RPMI8226 (cell line): ENCODE measurements at places on chromosomes 5 and 9.

- DNase-seq, result no peak
These were observed 7.7 kb downstream of the AQP3 start for GRCh38 chr9:33439731-33440130.

DNA sequence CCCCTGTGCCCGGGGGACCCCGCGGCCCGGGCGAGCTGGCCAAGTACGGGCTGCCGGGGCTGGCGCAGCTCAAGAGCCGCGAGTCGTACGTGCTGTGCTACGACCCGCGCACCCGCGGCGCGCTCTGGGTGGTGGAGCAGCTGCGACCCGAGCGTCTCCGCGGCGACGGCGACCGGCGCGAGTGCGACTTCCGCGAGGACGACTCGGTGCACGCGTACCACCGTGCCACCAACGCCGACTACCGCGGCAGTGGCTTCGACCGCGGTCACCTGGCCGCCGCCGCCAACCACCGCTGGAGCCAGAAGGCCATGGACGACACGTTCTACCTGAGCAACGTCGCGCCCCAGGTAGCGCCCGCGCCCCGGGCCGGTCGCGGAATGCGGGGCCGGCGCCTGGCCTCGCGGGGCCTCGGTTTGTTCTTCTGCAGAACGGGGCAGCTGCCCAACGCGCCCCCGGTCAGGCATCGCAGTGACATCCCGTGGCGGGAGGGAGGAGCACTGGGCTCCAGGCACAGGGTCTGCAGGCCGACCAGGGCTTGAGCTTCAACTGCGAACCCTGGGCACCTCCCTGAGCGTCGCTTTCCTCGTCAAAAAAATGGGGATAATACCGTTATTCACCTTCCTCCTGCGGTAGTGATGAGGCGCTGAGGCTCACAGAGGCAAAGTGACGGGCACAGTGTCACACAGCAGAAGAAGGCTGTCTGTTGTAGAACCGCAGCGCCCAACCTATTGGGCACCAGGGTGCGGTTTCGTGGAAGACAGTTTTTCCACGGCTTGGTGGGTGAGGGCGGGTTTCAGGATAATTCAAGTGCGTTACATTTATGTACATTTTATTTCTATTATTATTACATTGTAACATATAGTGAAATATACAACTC lies 777 bp downstream of the ENDOG start:
- peak; percentile 75 for DNase-seq

DNA sequence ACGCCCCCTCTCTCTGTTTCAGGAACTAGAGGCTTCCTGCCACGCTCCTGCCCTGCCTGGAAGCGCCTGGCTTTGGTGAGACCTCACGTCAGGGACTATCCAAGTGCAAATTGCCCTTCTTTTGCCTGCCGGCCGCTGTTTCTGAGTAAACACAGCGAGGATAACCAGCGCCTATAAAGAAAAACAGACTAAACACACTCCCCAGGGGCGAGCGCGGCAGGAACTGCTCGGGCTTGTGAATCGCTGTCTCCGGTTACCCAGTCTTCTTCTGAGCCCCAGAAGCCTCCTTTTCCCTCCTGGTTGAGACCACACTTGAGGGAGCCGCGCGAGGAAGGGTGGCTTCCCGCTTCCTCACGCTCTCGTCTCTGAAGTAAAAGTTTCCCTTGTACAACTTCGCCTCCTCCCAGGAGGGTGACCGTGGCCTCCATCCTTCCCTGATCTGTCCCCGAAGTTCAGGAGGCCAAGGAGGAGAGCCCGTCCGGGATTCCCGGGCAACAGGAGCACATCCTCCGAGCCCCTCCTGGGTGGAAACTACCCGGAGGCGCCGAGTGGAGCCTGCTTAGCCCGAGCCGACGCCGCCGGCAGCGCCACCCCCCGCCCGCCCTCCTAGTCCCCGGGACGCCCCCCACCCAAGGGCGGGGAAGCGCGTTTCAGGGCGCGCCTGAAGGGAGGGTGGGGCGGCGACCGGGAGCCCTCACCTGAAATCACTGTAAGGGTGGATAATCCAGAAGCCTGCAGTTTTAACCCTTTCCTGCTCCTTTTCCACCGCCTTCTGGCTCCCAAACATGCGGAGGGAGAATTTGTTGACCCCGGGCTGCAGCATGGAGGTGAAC lies 993 bp downstream of the HCN1 start:
- DNase-seq, result no peak

DNA sequence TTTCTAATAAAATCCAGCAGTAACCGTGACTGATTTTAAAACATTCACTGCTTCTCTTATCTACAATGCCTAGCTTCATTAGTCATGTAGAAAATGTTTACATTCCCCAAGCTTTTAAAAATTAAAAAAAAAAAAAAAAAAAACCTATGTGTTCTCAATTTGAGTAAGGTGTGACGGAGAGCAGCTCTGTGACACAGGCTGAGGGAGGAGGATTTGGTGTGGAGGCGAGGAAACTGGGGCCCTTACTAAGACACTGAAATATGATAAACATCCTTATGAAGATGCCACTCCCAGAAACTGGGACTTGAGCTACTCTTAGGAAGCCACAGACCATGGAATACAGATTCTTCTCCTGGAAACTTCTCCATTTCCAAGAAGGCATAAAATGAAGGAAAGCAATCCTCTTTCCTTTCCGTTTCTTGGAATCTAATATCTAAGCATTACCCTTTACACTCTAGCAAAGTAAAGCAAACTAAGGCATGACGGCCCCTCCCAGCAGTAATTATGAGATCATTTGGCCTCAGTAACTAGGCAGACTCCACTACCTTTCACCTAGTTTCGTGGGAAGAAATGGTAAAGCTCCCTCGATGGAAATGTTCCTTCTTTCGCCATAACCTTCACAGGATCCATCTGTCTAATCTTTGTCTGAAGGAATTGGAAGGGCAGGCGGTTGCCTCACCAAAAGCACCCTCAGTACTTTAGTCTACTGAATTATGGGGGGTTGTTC lies 23.5 kb downstream of the GRAMD2B start:
- DNase-seq, result no peak

GRCh38 chr9:129752900-129753729 lies at the start of gene PTGES:
PTGES (minus strand) TSS chr9:129753042; CDS start chr9:129753012, 30 bp downstream.
- DNase-seq, result peak; percentile 59

GRCh38 chr9:38053697-38054461 lies 15.1 kb downstream of the SHB start:
- DNase-seq, result no peak

GRCh38 chr9:94591876-94592275 lies 1.7 kb downstream of the FBP2 start:
- no peak for DNase-seq

GRCh38 chr9:78397454-78397853 lies 100.5 kb downstream of the PSAT1 start:
- no peak for DNase-seq

- no peak for DNase-seq
These were observed 663 bp upstream of the FRMD3 start for GRCh38 chr9:83538890-83539238.

- DNase-seq, result no peak
These were observed 318.4 kb downstream of the PSAT1 start for GRCh38 chr9:78615372-78615771.

DNA sequence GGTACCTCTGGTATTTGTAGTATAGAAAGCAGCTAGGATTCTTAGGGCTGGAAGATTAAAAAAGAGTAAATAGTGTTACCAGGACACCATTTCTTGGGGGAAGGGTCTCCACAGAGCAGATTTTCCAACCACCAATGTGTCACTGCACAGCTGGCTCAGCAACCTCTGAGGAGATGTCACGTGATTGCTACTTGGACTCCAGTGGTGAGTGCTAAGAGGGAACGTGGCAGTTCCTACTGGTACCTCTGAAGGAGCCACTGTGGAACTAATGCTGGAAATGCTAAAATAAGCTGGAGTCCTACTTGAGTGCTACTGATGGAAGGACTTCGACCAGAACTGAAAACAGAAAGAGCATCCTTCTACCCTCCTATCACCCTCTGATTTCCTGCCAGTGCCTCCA lies 36.1 kb upstream of the SPDL1 start:
- DNase-seq, result no peak

GRCh38 chr5:31106691-31107090 lies 86.8 kb upstream of the CDH6 start:
- DNase-seq, result no peak

DNA sequence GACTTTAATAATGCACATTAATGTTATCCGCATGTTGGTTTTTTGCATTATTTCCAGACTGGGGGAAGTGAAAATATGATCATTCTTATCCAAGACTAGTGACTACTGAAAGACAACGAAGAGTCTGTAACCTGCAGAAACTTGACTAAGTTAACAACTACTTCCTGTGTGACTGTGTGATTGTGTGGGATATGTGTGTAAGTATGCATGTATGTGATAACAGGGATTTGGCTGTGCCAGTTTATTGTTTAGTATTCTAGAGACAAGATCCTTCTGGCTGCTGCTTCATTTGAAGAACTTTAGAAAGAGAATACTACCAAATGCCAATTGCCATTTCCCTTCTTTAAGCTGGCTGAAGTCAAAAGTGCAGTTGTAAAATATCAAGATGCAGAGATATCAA lies 375.7 kb upstream of the PRR16 start:
- DNase-seq, result no peak

GRCh38 chr5:113660206-113660605 lies 146.7 kb downstream of the YTHDC2 start:
- DNase-seq, result no peak

- no peak for DNase-seq
These were observed 3.8 kb upstream of the EXOC3 start for GRCh38 chr5:439181-439580.

DNA sequence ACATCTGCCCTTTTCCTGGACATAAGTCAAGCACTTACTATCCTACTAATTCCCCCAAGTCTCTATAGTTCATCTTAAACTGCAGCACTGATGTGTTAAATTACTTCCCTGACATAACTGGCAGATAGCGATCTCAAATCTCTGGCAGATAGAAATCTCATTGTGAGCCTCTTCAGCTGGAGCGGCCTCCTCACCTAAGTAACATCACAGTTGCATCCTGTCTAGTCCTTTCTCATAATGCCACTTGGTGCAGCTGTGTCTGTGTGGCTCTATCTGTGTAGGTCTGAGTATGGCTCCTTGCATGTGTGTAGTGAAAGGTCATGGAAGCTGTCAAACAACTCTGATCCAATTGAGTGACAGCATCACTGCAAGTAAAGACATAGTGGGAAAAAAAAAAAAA lies 53.6 kb upstream of the FST start:
- DNase-seq, result no peak

- DNase-seq, result no peak
These were observed 62.1 kb upstream of the VLDLR start for GRCh38 chr9:2559192-2560152.

- no peak for DNase-seq
These were observed 192.1 kb upstream of the DMRT1 start for GRCh38 chr9:649128-650074.

DNA sequence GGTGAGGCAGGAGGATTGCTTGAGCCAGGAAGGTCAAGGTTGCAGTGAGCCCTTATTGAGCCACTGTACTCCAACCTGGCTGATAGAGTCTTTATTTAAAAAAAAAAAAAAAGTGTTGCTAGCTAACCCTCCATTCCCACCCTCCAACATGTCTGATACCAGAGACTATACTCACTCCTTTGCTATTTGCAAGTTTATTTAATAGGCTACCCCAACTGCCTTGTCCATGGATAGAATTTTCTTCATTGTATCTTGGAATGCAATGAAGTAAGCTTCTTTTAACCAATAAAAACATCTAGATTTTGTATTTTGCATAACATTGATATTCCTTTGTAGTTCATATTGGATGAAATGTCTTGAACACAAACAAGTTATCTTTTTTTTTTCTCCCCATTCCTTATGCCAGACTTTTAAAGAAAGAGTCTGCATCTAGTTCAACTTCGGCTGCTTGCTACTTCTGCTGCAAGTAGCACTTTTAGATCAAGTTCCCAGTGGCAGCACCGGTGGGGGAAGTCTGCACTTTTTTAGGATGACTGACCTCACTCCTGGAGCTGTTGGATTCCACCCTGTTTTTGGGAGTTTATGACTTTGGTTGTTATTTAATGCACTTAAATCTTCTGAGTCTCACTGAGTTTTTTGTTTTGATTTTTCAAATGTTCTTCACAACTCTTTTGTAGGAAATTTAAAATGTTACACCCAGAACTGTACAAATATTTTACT lies 112.5 kb downstream of the UHRF2 start:
- DNase-seq, result no peak

DNA sequence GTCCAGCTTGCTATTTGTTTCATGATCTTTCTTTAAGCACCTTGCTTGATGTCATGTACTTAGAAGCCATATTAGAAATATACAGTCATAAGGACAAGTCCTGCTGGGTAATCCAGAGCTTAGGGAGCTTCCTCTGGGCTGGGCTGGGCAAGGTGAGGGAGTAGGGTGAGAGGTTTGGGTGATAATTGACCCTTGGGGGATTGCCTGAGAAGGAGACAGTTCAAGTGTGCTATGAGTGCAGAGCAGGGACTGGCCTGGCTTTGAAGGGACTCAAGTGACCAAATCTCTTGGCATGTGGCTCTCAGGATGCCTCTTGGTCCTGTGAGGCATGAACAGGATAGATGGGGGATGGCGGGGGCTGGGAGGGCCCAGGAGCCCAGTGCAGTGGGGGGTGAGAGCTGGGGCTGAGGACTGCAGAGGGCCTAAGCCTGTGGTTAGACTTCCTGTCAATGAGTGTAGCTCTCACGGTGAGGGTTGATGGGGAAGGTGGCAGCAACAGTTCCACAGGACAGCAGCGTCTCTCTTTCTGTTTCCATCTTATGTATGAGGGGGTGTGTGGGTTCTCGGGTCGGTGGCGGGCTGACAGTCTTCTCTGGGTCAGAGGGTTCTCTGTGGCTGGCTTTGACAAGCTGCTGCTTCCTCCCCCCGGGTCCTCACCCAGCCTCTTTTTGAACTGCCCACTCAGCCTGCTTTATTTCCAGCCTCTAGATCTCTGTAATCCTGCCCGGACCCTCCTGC lies 53.5 kb downstream of the RGS3 start:
- DNase-seq, result peak; percentile 25

DNA sequence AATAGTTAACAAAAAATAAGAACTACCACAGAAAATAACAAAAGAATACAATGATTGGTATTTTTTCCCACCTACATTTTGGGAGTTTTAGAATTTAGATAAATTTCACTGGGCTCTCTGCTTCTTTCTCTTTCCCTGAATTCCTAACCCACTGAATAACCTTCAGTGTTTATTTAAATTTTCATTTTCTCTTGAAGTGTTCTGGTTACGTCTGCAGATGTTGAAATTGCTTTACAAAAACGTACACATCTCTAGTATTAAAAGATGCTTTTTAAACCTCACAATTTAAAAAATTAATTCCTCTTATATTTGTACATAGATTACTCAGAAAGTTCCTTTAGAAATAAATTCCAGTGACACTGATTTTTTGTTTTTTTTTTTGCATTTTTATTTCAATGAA lies 158.7 kb upstream of the TUT7 start:
- DNase-seq, result no peak

- DNase-seq, result no peak
These were observed 91.7 kb downstream of the AOPEP start for GRCh38 chr9:94818178-94818541.
